T-helper 9 cell (primary cell): ENCODE measurements at places on chromosomes 7 and 10.

- no peak for DNase-seq
These were observed 232.9 kb downstream of the FOXP2 start for GRCh38 chr7:114647518-114647917.

DNA sequence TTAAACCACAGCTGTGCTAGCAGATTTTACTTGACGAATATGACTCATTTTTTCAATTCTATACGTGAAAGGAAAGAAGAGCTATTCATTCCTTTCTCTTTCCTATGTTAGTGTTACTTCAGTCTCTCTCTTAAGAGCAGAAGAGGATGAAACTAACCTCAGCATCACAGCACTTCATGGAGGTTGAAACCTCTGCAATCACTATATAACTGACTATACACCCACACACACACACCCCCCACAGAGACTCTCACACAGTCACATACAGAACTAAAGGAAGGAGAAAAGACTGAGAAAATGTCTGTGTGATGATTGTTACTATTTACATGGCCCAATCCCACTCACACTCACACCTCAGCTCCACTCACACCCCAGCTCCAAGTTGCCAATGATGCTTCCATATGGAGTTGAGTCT, 104.2 kb downstream of the KIF20B start:
- no peak for DNase-seq

DNA sequence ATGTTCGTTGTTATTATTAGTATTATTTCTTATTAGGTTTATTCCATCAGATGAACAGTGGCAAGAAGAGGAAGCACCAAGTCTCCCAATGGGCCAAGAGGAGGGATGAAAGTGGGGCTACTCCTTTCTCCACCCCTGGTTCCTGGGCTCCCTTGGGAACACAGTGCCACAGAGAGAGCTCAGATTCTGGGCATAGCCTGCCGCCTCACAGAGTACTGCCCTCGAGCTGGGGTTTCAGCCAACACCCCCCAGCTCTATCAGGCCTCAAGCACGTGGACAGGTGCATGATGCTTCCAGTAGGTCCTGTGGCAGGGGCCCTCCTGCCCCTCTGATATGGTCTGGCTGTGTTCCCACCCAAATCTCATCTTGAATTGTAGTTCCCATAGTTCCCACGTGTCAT, 103.6 kb upstream of the RNF32 start:
- DNase-seq = no peak

GRCh38 chr10:69760072-69760471, 41.6 kb upstream of the COL13A1 start:
- no peak for DNase-seq

GRCh38 chr7:79789584-79790345, 336.3 kb upstream of the MAGI2 start:
- no peak for DNase-seq

GRCh38 chr10:29840516-29841276, 205.9 kb upstream of the SVIL start:
- DNase-seq = no peak

DNA sequence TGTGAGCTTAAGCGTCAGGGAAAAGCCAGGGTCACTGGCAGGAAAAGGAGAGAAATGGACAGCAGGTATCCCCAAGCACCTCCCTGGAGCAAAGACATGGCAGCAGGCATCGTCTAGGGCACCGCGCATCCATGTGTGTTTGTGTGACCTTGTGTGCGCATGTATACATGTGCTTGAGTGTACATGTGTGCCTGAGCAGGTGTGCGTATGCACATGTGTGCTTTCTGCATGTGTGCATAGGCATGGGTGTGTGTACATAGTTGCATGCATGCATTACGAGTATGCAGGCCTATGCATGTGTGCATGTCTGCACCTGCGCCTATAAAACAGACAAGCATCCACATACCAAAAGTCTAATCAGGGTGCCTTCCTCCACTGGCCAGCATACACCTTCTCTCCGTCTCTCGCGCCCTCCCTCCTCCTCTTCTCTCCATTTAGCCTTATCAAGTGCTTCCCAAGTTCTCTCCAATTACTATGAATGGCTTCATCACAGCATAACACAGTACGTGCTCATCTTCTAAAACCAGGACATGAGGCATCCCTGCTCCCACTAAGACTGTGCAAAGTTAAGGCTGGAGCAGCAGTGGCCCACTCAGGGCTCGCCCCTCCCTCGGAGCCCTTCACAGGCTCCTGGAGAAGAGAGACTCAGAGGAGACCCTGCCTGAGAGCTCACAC, 30.6 kb downstream of the RASGEF1A start:
- no peak for DNase-seq

DNA sequence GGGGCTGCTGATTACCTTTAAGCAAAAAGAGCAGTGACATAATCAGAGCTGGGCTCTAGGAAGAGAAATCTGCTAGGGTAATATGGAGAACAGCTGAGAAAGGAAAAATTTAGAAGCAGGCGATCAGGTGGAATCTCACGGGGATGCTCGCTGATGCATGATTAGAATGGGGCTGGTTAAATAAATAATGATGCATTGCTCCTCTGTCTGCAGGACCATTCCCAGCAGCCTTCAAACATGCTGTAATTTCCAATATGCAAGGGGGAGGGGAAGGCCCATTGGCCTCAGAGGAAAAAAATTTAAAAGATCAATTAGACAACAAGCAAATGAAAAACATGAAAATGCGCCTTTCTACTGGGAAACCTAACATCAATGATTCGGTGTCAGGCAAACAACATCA, 65.6 kb upstream of the C10orf90 start:
- no peak for DNase-seq

DNA sequence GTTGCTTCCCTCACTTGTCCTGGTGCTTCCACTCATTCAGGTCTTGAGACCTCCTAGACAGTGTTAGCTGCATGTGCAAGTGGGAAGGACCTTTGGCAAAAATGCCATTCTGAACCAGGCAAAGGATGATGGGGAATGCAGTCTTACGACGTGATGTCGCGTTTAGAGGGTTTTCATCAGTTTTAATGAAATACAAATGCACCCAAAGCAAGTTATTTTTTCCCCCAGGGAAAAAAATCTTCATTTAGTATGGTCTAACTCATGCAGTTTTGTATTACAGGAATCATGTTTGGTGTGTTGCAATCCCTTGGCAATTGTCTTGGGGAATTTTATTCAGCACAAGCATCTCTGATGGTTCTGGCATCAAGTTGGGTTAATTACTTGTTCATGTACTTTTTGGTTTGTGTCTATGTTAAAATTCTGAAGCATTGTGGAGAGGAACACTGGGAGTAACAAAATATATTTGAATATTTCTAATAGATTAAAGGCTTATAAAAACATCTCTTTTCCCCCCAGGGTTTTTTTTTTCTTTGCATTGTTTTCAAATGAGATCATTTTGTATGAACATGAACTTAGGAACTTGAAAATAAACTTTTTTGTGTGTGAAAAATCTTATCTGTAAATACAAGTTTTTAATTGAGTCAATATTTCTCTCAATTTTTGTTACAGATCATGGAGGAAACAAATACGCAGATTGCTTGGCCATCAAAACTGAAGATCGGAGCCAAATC, 188.9 kb downstream of the BICC1 start:
- DNase-seq = no peak

DNA sequence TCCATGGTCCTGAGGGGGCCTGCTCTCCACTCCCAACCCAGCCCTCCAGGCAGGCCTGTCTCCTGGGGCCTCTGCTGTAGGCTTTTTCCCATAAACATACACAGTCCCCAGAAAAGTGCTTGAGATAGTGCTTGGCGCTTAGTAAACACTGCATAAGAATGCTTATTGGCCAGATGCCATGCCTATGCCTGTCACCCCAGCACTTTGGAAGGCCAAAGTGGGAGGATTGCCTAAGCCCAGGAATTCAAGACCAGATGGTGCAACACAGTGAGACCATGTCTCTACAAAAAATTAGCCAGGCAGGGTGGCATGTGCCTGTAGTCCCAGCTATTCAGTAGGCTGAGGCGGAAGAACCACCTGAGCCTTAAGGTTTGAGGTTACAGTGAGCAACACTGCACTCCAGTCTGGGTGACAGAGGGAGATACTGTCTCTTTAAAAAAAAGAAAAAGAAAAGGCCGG, 24.6 kb upstream of the ASL start:
- no peak for DNase-seq

- no peak for DNase-seq
These were observed 143.7 kb downstream of the FZD1 start for GRCh38 chr7:91407942-91408341.

DNA sequence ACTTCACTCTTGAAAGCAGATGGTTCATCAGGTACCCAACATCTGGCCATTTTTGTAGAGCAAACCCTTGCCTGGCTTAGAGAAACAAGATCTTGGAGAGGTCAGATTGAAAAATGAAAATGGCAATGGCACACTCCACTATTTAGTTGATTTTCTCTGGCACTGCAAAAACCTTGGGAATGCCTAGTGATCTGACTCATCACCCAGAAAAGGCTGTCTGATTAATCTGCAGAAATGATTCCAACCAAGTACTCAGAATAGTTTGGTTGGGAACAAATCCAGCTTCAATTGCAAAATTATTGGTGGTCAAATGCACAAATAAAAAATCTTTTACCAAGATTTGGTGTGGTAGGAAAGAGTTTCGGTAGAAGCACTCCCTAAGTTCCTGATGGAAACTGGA, 351.2 kb downstream of the PHTF2 start:
- DNase-seq = no peak

DNA sequence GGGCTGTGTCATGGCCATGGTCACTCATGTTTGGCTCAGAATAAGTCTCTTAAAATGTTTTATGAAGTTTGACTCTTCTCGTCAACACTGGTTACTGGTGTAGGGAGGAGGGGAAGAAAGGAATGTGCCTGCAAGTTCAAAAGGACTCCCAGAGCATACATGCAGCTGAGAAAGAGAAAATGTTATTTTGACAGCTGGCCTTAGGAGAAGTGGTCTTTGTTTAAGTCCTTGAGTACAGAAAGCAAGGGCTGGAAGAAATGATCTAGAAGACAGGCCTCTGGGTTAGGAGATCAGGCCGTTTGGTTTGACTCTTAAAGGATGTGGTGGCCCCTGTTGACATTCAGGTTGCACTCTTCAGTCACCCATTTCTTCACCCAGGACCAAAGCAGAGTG, 245.5 kb downstream of the REEP3 start:
- no peak for DNase-seq

DNA sequence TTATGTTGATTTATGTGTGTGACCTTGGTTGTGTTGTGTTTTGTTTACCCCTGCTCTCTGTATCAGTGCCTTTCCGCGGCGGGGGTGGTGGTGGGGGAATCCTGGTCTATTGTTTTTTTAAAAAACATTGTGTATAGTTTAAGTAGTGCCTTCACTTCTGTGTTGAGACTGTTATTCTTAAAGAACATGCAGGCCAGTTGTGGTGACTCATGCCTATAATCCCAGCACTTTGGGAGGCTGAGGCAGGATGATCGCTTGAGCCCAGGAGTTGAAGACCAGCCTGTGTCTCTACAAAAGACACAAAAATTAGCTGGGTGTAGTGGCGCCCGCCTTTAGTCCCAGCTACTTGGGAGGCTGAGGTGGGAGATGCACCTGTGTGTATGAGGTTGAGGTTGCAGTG, 429.0 kb upstream of the LRGUK start:
- DNase-seq = no peak

DNA sequence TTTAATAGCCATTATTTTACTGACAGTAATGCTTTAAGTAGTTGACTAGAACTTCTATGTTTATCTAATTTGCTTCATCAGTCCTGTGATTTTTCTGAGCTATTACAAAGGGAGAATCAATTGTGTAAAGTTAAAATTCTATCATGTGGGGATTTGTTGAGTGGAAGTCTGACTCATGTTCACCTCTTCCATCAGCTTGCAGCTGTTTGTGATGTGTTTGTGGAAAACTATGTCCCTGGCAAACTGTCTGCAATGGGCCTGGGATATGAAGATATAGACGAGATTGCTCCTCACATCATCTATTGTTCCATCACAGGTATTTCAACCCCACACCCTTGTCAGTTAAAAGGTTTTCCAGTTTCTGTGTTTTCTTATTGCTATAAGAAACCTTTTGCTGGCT, 59.9 kb downstream of the SUGCT start:
- no peak for DNase-seq

- DNase-seq = no peak
These were observed 156.3 kb downstream of the NRP1 start for GRCh38 chr10:33178026-33178755.

- no peak for DNase-seq
These were observed 2.6 kb downstream of the IMPDH1 start for GRCh38 chr7:128407233-128407589.

- no peak for DNase-seq
These were observed 1.2 kb upstream of the ABCF2 start for GRCh38 chr7:151228024-151228866.

DNA sequence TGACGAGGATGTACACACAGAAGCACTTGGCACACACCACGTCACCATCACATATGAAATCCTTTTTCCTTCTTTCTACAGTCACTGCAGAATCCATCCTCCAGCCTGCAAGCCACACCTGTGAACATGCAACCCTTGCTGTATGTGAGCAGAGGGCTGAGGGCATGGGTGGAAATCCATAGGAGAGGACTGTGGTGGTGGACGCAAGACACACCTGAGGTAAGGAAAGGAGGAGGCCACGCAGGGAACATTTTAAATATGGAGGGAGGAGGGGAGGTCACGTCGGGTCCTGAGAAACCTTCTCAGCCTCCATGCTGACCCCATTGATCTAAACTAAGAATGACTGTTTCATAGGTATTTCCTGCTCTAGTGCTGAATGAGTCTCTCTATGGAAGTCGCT, 28.6 kb downstream of the ADARB2 start:
- no peak for DNase-seq

- DNase-seq = no peak
These were observed 54.8 kb downstream of the DAGLB start for GRCh38 chr7:6392712-6393666.

DNA sequence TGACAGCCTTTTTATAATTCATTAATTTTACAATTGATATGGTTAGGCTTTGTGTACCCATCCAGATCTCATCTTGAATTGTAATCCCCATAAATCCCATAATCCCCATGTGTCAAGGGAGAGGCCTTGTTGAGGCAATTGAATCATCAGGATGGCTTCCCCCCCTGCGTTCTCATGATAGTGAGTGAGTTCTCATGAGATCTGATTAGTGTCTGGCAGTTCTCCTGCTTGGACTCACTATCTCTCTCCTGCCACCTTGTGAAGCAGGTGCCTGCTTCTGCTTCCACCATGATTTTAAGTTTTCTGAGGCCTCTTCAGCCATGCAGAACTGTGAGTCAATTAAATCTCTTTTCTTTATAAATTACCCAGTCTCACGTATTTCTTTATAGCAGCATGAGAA, 165.7 kb upstream of the GNAI1 start:
- DNase-seq = no peak

- DNase-seq = no peak
These were observed 195.4 kb downstream of the COBL start for GRCh38 chr7:51121036-51121790.

GRCh38 chr7:108067844-108068243, 62.3 kb downstream of the LAMB4 start:
- no peak for DNase-seq

DNA sequence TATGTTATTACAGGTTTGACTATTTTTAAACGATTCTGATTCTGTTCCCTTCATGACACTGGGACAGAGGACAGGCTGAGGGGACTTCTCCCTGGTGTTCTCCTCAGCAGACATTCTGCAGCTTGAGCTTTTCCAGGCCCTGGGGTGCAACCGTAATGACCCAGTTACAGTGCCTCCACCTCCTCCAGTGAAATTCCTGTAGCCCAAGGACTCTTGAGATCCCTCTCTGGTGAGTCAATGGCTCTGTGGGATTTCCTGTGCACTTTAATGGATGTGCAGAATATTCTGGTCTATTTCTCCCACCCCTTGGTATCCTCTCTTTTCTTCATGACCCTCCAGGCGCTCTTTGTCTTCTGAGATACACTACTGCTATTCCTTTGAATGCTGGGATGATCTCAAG, 319.3 kb downstream of the INHBA start:
- DNase-seq = no peak

GRCh38 chr10:73941300-73941699, 30.4 kb downstream of the PLAU start:
- DNase-seq = no peak
